Cardiac ventricle fibroblast (primary cell): ENCODE measurements at places on chromosomes 7 and 10. TPM values are rescaled to one million over a fixed set of nuclear protein-coding genes. Genes with fewer than 3 reads are reported as not detected.

ZNF488 gene
- total RNA-seq, result 0.06 TPM in 1 of 2 replicates, not detected in the other

MBLAC1 gene
- 4.6 and 5.7 TPM in 2 replicates for total RNA-seq

HGF gene
- 264 and 285 TPM in 2 replicates for total RNA-seq

CYP17A1 gene
- not detected in 2 replicates for total RNA-seq

GIMAP2 gene
- 1.9 and 2.9 TPM in 2 replicates for total RNA-seq

HOXA4 gene
- not detected in 2 replicates for total RNA-seq

FAM25G gene
- total RNA-seq, result not detected in 2 replicates
